Prostate gland (tissue), 2 donors: ENCODE measurements at places on chromosomes 4 and X. TPM values are rescaled to one million over a fixed set of nuclear protein-coding genes. Genes with fewer than 3 reads are reported as not detected.

The RBM41 gene
- 18.8 TPM for total RNA-seq

- no peak for DNase-seq
Measured at GRCh38 chr4:161486461-161486860, 677.3 kb downstream of the FSTL5 start.

The EDA2R gene
- 3.9 TPM for total RNA-seq

GRCh38 chr4:91127831-91128230, 1000.6 kb downstream of the CCSER1 start:
- no peak for DNase-seq

DNA sequence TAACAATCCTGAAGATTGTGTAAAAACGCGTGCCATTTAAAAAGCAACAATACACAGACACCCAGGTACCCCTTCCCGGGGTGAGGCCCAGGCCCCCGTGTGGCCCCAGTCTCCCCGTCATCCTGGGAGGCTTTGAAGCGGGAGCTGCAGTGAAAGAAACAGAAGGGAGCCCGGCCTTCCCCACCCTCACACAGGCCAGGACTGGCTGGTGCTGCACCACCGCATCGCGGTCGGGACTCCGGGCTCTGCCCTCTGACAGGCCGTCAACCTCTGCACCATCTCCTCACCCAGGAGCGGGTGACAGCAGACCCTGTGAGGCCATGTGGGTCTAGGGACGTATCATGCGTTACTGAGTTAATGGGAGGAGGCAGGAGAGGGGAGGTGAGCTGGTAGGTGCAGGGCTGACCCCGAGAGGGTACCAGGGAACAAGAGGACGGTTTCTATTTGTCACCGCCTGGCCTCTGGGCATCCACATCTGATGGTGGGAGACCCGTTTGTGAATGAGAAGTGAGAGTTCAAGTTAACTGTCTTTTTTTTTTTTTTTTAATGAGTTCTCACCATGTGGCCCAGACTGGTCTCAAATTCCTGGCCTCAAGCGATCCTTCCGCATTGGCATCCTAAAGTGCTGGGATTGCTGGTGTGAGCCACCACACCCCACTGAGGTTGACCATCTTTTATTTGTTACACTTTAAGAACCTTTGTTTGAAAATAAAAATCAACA, 27.3 kb downstream of the PIGG start:
- DNase-seq, result no peak
